ENCODE measurements at places on chromosomes 3 and 15.

GRCh38 chr3:66856533-66856932 lies 141.6 kb upstream of the KBTBD8 start:
- no peak for DNase-seq

DNA sequence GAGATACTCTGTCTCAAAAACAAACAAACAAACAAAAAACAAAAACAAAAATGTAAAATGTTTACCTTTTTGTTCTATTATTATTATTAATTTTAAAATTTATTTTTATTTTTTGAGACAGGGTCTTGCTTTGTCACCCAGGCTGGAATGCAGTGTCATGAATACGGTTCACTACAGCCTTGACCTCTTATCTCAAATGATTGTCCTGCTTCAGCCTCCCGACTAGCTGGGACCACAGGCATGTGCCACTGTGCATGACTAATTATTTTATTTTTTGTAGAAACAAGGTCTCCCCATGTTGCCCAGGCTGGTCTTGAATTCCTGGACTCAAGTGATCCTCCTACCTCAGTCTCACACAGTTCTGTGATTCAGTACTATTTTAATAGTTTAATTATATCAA lies 5.7 kb upstream of the SLC25A26 start:
- no peak for DNase-seq

DNA sequence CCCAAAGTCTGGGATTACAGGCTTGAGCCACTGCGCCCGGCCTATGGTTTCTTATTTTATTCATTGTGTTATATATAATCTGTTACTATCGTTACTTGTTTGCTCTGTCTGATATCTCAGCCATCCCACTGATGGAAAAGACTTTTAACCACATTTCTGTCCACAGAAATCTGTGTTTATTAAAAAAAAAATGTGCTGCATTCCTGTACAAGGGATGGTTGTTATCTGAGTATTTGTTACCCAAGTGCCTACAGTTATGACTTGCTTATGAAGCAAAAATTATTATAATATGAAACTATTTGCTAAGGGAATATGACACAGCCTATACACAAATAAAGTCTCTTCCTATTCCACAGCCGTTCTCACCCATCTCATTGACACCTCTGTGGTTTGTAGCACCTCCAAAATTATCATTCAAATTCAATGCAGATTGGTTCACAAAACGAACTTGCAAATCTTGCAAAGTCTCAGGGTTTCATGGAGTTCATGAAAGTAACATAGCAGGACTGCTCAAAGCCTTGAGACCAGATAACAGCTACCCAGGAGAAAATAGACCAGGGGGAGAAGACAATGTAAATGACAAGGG lies 47.4 kb upstream of the UBE2E1 start:
- DNase-seq, result no peak

DNA sequence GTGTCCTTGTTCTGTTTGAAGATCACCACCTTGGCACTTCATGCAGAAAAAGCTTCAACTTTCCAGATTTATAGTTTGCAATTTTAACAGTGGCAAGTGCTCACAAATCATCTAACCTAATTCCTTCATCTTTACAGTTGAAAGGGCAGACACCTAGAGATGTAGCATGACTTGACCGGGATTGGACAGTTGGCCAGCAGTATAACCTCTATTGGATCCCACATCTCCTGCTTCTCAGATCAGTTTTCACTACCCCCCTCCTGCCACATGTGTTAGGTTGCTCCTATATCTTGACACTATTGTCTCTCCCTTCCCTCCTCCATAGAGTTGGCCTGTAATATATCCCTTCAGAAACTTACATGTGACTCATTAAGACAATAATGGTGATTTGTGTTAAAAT lies 206.0 kb upstream of the SEMA6D start:
- DNase-seq, result no peak

- DNase-seq, result no peak
Measured at GRCh38 chr3:192299921-192300320, 427.4 kb downstream of the FGF12 start.

All from NCI-H446 (cell line).